ENCODE measurements at places on chromosomes 2 and 18.

DNA sequence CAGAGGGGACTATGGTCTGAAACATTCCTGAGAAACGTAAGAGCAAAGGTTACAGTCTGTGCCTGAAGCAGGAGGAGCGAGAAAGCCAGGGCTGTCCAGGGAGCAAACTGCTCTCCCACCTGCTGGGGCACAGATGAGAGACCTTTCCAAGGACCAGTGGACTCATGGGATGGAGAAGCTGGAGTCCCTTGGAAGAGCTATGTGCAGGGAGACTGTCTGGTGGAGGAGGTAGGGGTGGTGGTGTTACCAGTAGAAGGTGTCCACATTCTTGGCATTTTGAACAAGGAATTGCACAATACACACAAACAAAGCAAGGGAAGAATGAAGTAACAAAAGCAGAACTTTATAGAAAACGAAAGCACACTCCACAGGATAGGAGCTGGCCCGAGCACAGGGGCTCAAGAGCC, 97.9 kb upstream of the CYRIA start:
- no peak for DNase-seq

DNA sequence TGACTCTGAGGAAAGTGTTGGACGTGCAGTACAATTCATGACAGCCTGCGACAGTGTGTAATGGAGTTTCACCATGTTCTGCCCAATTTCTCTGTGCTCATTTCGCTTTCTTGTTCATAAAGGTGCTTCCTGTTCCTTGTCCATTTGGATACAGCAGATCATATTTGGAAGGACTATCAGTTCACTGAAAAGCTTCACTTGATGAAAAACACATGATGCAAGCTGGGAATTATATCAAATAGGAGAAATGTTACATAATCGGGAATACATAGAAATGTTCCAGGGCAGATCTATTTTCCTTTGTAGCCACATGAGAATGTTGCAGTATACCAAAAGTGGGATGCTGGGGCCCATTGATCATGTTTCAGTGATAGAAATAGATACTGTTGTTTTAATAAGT, 266.3 kb upstream of the SLC14A2 start:
- DNase-seq = no peak

DNA sequence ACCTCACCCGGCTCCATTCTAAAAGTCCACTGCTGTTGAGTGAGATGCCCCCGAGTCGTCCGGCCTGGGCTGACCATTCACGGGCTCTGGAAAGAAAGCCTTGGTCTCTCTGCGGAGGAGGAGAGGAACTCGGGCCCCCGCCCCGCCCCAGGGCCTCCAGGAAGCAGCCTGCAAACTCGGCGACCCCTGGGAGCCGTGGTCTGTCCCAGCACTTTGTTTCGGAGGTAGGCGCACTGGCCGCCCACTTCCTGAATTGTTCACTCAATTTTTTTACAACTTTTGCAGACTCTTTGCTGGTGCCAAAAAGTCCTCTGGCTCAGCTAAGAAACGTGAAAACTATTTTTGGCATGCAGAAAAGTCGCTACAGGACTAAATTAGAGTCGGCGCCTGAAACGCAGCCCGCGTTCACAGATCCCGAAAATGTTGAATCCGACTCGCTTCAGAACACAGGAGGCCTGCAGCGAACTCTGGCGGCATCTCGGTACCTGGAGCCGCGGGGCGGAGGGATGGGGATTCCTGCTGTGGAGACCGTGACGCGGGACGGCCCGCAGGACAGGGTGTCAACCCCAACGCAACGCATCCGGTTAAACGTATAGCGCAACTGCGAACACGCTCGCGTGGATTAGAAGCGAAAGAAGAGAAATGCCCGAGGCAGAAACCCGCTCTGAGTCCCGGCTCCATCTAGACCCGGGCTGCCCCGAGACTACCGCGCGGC, 1.5 kb downstream of the PXDN start:
- peak; percentile 88 for DNase-seq

- DNase-seq = no peak
These were observed 83.3 kb downstream of the ALPK2 start for GRCh38 chr18:58545338-58546296.

- no peak for DNase-seq
These were observed 53.9 kb downstream of the TCF7L1 start for GRCh38 chr2:85187069-85187468.

Data from right atrium auricular region (tissue), 2 donors.